ENCODE measurements at places on chromosomes 3 and 15.

DNA sequence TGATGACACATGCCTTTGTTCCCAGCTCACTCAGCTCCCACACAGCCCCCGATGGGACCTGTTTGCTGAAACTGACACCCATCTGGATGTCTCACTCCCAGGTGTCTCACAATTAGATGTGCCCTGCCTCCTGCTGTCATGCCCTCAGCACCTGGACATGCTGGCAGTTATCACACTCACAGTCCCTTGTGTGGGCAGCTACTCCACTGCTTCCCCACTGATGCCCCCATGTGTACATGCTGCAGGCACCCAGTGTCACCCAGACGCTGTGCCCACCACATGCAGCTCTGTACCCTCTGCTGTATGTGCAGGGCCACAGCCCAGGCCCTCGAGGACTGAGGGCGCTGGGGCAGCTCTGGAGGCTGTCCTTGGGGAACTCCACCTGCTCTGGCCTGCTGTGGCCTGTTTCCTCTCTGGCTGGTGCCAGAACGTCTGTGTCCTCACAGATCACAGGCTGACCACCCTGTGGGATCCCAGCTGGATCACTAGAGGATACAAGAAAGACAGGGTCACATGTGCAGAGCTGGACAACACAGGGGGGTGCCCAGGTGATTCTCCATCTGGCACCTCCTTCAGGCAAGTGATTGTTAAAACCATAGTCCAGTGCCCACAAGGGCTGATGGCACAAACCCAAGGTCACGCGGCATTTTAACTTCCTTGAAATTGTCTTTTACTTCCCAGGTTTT lies 14.0 kb downstream of the C3orf22 start:
- no peak for DNase-seq

DNA sequence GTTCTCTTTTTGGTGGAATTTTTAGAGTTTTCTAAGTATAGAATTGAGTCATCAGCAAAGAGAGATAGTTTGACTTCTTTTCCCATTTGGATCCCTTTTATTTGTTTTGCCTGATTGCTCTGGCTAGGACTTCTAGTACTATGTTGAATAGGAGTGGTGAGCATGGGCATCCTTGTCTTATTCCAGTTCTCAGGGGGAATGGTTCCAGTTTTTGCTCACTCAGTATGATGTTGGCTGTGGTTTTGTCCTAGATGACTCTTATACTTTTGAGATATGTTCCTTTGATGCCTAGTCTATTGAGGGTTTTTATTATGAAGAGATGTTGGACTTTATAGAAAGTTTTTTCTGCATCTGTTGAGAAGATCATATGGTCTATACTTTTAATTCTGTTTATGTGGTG lies 72.5 kb downstream of the TNFAIP8L3 start:
- no peak for DNase-seq

DNA sequence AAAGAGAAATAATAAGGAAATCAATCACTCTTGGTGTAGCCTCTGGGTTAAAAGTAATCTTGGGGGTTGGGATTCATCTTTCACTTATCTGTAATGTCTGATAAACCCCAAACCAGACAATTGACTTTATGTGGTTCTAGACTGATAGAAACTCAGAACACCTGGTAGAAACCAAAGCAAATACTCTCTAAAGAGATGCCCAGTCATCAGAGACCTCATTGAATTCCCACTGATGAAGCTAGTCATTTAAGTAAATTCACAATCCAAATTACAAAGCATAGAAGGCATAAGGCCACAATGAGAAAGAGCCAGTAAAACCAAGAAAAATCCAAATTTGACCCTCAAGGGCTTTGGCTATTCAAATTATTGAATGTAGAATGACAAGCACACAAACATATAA lies 250.6 kb downstream of the MBNL1 start:
- DNase-seq = no peak

DNA sequence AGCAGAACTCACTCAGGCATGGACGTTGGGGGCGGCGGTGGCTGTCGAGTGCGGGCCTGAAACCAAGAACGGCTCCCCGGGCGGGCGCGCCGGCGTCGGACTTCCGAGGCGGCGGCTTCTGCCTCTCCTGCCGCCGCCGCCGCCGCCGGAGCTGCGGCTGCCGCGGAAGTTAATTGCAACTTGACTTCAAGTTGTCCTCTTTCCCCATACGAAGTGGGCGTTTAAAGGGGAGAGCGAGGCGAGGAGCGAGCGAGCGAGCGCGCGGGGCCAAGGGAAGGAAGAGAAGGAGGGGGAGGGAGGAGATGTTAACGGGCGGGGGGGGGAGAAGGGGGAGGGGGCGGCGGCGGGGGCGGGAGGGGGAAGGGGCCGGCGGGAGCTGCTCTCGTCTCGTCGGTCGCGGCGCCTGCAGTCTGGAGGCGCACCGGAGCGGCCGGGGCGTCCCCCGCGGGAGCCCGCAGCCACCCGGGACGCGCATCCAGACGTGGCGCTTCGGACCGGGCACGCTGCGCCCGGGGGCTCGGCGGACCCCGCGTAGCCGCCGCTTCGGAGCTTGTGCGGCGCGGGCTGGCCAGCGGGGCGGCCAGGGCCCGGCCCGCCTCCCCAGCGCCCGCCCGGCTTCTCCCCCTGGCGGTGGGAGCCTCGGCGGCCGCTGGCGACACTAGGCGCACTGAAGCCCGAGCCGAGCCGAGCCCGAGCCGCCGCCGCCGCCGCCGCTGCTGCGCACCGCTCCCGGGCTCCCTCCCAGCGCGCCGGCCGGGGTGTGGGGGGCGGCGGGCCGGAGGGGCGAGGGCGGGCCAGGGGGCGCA lies 19.7 kb upstream of the SATB1 start:
- peak; percentile 55 for DNase-seq

DNA sequence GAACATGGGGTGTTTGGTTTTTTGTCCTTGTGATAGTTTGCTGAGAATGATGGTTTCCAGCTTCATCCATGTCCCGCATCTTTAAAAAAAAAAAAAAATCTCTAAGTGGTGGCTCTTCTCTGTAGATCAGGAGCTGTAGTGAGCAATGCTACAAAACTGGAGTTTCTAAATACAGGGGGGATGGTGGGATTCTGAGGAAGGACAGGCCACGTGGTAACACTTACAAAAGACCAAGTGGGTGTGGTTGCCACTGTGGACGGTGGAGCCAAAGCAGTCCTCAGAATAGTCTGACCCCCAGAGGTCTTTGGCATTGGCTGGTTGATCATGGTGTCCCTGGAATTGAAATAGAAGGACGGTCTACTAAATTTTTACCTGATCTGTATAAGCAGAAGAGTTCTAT lies 7.7 kb downstream of the CCRL2 start:
- no peak for DNase-seq

DNA sequence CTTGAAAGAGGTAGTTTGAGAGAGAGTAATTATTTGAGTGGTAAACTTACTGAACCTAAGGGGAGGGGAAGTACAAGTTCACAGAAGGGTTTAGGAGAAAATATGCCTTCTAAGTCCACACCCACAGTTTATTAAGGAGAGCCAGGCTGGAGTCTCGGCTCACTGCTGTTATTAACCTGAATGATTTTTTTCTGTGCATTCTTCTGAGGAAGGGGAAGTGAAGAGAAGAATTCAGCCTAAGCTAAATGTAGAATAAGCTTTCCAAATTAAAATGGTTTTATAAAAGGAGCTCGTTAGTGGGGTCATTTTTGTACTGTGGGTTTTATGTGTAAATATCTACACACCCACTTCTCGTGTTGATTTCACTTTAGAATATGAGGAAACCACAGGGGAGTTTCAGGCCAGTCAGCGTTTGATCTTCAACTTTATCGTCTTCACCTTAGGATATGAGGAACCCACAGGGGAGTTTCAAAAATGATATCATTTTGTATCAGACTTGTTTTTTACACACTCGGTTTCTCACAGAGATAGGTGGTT lies 1.5 kb downstream of the WHAMM start:
- DNase-seq = no peak

DNA sequence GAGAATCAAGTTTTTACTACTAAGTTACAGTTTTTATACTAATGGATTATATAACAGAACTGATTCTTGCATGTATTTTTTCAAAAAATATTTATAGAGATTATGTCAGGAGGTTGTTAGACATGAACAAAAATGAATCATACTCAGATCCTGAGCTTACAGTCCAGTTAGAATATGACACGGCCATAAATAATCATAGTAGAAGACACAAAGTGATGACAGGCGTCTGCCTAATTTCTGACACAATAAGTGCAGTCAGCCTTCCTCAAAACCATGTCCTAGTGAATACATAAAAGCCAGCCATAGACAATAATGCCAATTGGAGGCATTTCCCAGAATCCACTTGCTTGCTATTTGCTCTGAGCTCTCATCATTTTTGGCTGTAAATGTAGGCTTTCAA lies 81.7 kb upstream of the POU1F1 start:
- DNase-seq = no peak

- DNase-seq = no peak
These were observed 152.4 kb downstream of the TJP1 start for GRCh38 chr15:29669823-29670222.

GRCh38 chr3:152558386-152558785 lies 276.5 kb upstream of the P2RY1 start:
- DNase-seq = no peak

- DNase-seq = no peak
These were observed 56.0 kb downstream of the CNTN4 start for GRCh38 chr3:2154621-2155020.

- DNase-seq = no peak
These were observed 329.5 kb upstream of the LRRFIP2 start for GRCh38 chr3:37503856-37504255.

GRCh38 chr3:56940976-56941375 lies 119.5 kb upstream of the SPATA12 start:
- DNase-seq = no peak

DNA sequence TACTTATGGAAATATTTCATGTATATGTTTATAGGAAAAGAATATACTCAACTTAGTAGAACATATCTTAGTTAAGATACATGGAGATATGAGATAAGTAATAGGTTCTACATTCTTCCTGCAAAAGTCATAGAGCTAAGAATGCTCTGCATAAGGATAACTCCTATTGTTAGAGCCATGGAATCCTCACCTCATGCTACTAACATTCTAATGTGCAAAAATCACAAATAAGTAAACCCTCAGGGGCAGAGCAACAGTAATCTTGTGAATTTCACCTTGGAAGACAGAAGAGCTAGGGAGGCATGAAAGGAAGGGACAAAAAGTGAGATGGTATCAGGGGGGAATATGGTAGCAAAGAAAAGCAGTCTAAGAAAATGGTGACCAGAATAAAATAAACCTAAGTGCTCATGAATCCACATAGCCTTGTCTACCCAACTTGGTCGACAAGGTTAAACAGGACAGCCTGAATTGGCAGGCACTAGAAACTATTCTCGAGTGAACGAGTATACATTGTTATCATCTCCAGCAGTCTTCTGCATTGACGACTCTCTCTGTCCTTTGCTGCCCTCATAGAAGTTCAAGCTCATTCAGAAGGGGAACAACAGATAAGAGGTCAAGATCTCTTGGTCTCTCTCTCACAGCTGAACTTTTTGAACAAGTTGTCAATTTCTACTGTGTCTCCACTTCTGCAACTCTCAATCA lies 52.8 kb downstream of the XRN1 start:
- no peak for DNase-seq

Data from stimulated activated CD8-positive, alpha-beta memory T cell treated with anti-CD3 and anti-CD28 coated beads, Interleukin-15, amount 100 ng/mL, for 24 hours (primary cell).